CD4-positive, alpha-beta T cell (primary cell): ENCODE measurements at places on chromosomes 1 and 21.

GRCh38 chr21:34260277-34261008 lies 103.4 kb upstream of the KCNE2 start:
- no peak for DNase-seq

DNA sequence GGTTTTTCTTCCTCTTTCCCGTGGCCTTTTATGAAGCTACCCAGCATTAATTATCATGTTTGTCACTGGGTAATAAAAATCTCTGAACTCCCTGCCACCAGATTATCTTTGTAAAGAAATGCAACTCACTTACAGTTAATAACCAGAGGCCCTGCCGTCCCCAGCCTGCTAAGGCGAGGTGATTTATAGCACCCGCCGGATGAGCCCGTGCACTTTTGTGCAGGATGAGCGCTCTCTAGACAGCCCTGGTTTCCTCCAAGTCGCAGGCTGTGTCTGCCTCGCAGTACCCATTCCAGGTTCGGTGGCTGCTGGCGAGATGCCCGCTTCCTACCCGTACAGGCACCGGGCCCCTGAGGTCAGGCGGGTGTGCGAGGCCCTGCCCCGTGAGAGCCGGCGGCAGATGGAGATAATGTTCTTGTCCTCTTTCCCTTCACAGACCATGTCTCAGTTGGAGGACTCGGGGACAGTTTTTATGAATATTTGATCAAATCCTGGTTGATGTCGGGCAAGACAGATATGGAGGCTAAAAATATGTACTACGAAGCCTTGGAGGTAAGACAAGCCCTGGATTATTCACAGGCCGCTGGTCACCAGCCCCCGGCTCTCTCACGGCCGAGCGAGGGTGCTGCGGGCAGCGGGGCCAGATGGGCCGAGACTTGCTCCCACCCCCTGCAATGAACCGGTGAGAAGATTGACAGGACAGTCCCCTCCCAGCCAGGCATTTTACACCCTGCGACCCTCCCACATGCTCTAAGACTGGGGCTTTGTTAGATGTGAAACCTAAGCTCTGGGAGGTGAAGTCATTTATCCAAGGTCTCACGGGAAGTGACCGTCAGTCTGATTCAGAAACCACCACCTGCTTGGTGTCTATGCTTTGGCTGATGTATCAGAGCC lies 28.5 kb upstream of the SELENON start:
- DNase-seq = peak; percentile 61

DNA sequence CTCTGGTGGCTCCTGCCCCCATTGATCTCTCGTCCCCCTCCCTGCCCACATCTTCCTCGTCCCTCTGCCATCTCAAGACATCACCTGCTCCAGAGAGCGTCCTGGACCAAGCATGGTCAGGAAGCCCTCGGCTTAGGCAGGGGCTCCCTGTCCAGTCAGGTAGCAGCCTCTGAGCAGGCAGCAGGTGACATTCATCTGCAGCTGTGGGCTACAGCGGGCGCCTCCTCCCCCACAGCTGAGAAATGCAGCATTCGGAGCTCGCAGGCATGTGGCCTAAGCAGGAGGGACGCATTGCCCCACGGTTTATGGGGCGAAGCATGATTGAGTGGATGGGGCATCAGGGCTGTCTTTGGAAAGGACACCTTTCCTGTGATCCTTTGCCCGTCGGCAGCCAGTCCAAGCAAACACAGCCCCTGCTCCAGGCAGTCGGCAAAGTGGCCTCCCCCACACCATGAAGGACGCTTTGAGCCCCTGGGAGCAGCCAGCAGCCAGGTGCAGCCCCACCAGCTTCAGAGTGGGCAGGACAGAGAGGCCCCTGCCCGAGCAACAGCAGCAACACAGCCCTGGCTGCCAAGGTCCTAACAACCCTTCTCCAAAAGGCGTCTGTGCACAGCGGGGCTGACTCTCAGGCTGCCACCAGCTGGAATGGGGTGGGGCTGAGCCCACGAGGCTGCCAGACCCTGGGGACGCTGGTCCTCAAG lies 234.1 kb upstream of the VAMP3 start:
- DNase-seq = no peak

DNA sequence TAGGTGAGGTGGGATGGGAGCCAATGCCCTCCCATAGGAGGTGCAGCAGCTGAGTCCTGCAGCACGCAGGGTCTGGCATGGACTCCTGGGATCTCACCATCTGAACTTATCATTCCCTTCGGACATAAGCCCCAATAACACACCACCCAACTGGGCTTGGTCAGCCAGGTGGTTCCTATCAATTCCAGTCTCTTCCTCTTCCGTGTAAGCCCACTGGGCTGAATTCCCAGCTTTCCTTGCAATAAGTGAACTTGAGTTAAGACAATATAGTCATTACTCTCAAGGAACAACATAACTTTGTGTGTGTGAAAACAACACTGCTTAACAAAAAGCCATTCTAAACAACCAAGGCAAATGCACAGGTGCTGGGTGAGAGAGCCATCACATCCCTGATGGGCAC lies 86.6 kb upstream of the EDN2 start:
- DNase-seq = no peak

DNA sequence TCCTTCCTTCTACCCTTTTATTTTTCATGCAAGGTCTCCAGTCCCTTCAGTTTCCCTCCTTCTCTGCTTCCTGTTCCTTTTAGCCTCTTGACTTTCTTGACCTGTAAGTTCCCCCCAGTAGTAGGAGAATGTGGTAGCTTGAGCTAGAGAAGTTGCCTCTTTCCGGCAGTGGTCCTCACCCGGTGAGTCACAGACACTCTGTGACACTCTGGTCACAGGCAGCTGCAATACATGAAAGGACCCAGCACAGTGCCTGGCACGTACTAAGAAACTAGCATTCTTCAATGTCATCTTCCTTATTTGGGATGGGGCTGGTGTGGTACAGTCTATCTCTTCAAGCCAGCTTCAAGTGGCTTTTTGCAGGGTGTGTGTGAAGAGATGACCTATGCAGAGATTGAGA lies 16.0 kb downstream of the PFKFB2 start:
- DNase-seq = peak; percentile 5

- DNase-seq = no peak
Measured at GRCh38 chr1:234683127-234683860, 73.3 kb upstream of the IRF2BP2 start.

- DNase-seq = no peak
Measured at GRCh38 chr1:58317694-58318093, 228.8 kb downstream of the OMA1 start.

DNA sequence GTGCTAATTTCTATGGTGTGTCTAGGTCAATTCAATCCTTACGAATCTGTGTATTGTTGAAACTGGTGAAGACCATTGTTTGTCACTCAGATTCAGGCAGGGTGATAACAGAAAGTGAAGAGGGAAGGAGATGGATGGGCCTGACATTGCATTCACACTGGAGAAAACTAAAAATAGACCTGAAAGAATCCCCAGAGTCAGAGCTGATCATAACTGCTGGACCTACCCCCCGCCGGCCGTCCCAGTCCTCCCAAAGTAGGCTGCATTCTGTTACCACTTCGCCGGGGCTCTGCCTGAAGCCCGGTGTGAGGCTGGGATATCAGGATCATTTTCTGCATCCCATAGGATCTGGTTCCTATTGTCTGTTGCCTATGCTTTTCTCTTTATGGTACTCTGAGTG lies 121.1 kb downstream of the NUF2 start:
- DNase-seq = no peak

DNA sequence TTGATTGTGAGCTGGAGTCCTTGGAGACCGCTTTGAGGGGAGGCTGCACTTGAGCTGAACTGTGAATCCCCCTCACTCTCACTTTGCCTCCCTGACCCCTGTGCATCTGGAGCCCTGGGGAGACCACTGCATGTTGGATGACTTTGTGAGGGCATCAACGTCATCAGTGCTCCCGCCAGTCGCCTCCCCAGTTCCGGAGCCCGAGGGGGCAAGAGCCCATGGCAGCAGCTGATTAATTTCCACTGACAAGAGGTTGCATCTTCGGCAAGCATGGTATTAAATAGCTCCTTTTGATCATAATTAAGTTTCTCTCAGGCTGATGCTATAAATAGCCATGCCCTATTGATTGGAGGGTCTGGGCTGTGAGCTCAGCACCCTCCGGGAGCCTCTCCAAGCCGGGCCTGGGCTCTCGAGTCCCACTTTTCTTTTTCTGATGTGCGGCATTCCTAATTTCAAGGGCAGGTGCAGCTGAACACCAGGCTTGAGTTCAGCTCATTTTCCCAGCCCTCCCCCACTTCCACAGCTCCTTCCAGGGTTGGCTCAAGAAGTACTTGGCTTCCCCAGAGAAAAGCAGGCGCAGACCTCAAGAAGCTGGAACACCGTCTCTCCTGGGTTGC lies 33.2 kb downstream of the KCND3 start:
- no peak for DNase-seq

- no peak for DNase-seq
Measured at GRCh38 chr1:85862456-85862855, 154.2 kb upstream of the ZNHIT6 start.

DNA sequence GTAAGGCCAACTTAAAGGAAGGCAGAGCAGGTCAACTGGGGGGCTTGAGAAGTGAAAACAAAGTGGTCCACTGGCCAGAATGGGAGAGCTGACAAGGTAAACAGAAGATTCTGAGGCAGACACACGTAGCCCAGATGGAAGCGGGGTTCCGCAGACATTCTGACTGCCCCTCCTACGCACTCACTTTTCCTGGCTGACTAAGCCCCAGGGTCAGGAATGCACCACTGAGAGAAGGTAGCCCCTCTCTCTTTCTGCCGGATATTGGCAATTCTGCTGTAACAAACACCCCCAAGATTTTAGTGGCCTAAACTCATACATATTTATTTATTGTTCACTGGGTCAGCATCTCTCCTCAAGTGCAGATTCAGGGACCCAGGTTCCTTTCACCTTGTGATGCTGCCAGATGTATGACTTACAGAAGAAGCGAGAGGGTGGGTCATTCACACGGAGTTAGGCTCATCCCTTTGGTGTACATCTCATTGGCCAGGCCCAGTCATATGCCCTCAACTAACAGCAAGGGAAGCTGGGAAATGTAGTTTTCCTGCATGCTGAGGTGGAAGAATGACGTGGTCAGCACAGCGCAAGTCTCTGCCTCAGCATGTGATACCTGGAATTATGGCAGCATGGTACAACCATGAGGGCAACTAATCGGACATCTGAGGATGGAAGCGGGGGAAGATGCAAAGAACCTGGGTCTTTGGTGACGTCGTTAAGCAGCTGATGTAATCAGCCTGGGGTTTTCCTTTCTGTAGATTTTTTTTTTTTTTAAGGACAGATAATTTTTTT lies 43.4 kb upstream of the MRPS6 start:
- no peak for DNase-seq

DNA sequence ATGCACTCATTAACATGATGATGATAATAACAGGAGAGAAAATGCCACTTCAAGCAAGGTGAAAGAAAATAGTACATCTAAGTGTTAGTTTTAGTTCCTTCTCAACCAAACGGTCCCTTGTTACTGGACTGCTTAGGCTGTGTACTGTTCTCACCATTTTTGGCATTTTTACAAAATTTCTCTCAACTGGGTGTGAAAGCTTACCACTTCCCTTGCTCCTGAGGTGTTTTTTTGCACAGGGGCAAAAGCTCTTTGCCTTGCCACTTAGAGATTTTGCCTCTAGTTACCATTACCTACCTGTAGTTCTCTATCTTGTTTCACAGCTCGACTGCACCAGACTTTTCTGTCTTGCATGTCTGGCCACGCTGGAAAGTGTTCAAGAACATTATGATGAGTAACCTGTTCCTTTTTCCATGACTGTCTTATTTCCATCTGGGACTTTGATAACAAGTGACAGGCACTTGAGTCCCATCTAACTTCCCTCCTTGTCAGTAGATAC lies 10.7 kb downstream of the NEK7 start:
- no peak for DNase-seq

GRCh38 chr1:203338335-203339036 lies 12.4 kb downstream of the FMOD start:
- DNase-seq = peak; percentile 45

- DNase-seq = no peak
Measured at GRCh38 chr1:42259059-42259738, 75.8 kb downstream of the FOXJ3 start.

- no peak for DNase-seq
Measured at GRCh38 chr1:154726896-154727753, 119.1 kb upstream of the ADAR start.

- no peak for DNase-seq
Measured at GRCh38 chr1:31961536-31961935, 23.4 kb upstream of the PTP4A2 start.

- DNase-seq = no peak
Measured at GRCh38 chr1:9596415-9597123, 7.9 kb downstream of the TMEM201 start.

DNA sequence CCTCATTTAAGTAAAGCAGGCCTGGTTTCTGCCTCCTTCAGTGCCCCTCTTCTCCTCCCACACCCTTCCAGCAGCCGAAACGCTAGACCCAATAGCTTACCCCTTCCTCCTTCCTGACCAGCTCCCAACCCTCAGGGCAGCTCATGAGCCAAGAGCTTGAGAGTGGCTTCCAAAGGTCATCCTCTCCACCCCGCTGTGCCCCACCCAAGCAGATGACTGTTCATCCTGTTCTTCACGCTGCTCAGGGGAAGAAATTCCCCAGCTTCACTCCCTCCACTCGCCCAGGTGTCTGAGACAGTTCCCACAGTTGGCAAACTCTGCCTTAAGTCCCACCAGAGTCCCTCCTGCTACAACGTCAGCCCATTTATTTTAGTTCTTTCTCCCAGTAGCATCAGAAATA lies 23.4 kb downstream of the ARHGEF19 start:
- no peak for DNase-seq

DNA sequence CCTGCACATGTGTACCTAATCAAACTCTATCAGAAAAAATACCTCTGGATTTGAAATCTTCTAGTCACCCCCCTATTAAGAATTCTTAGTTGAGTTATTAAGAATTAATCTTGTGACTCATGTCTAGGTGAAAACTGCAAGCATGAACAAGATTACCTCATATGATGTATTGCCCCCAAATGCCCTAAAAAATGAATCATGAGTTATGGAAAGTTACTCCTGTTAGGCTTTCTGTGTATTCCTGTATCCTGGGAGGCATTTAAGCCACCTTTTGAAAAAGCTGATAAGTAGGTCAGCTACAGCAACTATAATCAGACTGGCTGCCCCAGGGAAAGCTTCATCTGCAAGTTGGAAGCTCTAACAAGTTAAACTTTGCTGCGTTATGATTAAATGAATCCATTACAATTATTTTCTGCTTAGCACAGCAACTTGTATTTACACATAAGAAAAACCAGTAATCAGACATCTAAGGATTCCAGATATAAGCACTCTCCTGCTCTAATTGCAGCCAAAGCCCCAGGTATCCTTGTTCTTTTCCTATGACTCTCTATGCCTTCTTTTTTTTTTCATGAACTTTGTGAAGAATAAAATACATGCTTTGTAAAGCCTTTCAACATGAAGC lies 147.7 kb downstream of the NTPCR start:
- DNase-seq = no peak

- no peak for DNase-seq
Measured at GRCh38 chr1:47441450-47442106, 3.7 kb downstream of the FOXD2 start.

DNA sequence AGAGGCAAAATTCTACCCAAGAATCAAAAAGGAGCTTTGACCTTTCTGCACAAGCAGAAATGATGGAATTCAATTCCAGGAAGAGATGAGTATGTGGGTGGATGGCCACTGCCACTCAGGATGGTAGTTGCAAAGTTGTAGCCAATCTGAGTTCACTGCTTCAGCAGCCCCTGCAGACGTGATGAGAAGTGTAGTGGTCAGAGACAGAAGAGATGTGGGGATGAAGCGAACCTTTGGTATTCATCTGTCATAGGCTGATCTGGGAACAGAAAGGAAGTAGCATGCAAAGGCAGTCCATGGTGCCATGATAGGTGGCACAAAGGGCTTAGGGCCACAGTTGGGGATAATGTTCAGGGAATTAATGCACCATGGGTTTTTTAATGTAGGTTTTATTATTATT lies 81.1 kb upstream of the PGBD5 start:
- DNase-seq = no peak

- DNase-seq = no peak
Measured at GRCh38 chr21:32096411-32096810, 182.4 kb downstream of the MIS18A start.
